ENCODE measurements at places on chromosomes 2 and 18. TPM values are rescaled to one million over a fixed set of nuclear protein-coding genes. Genes with fewer than 3 reads are reported as not detected.

Gene SCYGR6
- not detected for polyA plus RNA-seq

Gene PPP1R1C
- polyA plus RNA-seq, result 18.8 TPM

Gene ORMDL1
- polyA plus RNA-seq, result 84.2 TPM

Gene EPHA4
- 4.1 TPM for polyA plus RNA-seq

Gene CIAO1
- polyA plus RNA-seq, result 44.1 TPM

Gene IKZF2
- 2.0 TPM for polyA plus RNA-seq

Gene TDRD15
- not detected for polyA plus RNA-seq

Gene HNMT
- polyA plus RNA-seq, result 3.3 TPM

Gene CYP26B1
- 0.07 TPM for polyA plus RNA-seq
